Activated CD4-positive, CD25-positive, alpha-beta regulatory T cell treated with anti-CD3 and anti-CD28 coated beads, Interleukin-2, amount 50 U/mL, for 72 hours (primary cell): ENCODE measurements at places on chromosomes 16 and 17.
A peak's percentile ranks its signal among the peaks of the same experiment; 100 is the strongest.

DNA sequence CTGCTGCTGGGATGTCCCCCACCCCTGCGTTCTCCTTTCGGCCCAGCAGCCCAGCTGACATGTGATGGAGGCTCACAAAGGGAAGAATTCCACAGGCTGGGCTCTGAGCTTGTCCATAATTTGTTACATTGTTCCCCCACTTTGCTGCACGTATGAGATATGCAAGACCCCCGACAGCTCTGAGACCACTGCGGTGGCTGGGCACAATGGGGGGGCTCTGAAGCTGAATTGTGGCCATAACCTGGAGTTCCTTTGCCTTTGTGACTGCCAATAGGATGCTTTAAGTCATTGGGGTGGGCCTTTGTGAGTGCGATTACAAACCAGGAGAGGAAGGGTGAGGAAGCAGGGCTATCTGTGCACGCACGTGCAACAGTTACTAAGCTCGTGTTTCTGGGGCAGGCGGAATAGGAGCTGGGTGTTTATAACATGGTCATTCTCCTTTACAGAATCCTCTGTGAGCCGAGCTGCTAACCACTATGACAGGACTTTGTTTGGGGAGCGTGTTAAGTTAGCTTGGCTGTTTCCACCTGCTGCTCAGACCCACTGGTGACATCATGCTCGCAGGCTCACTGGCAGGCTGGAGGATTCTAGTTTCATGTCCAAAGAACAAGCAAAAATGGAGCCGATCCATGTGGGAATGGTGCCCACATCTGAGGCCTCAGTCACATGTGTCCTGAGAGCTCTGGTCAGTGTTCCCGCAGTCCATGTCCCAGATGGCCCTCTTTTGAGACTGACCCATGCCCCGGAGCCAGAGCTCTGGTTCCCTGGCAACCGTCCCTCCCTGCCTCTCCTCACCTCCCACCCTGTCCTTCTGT, 208.3 kb upstream of the SALL1 start:
- no peak for DNase-seq

GRCh38 chr17:48002266-48002915, 31.5 kb downstream of the CDK5RAP3 start:
- no peak for DNase-seq

GRCh38 chr16:12801511-12802042, 2.1 kb downstream of the CPPED1 start:
- no peak for DNase-seq

- peak; percentile 84 for DNase-seq
Measured at GRCh38 chr16:88533932-88534637, 36.1 kb upstream of the ZC3H18 start.

GRCh38 chr17:8680466-8681169, 50.1 kb upstream of the MYH10 start:
- DNase-seq, result no peak

GRCh38 chr17:56549501-56549900, 44.0 kb upstream of the NOG start:
- DNase-seq, result no peak

- no peak for DNase-seq
Measured at GRCh38 chr16:188674-189073, 8.4 kb downstream of the HBQ1 start.

DNA sequence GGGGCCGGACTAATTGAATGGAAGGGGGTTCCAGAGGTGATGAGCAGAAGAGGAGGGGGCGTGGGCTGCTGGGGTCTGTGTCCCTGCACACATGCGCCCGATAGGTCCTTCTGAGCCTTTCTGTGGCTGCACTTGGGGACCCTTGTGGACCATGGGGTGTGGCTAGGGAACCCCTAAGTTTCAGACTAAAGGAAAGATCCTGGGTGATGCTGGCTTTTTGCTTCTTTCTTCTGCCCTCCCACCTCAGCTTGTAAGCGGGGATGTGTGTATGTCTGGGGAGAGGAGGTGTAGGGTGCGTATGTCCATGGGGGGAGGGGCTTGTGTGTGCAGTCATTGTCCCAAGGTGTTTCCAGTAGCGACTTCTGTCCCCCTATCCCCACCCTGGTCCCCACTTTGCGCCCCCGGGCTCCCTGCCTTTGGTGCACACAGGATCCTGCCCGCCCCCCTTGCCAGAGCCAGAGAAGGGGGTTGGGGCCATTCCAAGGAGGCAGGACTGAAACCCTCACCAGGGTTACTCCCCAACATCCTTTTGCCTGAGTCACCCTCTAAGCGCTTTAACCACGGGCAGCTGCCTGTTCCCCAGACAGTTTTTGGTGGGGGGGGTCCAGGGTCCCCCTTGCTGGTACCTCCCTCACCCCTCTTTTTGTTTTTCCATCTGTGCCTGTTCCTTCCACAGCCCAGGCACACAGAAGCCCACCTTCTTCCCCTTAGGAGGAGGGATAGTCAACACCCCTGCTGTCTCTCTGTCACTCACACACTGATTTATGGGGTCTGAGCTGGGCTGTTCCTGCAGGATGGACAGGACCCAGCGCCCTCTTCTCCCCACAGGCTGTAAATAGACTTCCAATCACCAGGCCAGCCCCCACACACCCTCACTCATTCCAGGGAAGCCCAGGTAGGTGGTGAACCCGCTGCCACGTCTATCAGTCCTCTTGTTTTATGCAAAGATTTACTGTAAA, 83.2 kb downstream of the ARHGAP23 start:
- no peak for DNase-seq
